Astrocyte of the hippocampus (primary cell): ENCODE measurements at places on chromosomes 13 and 19.

DNA sequence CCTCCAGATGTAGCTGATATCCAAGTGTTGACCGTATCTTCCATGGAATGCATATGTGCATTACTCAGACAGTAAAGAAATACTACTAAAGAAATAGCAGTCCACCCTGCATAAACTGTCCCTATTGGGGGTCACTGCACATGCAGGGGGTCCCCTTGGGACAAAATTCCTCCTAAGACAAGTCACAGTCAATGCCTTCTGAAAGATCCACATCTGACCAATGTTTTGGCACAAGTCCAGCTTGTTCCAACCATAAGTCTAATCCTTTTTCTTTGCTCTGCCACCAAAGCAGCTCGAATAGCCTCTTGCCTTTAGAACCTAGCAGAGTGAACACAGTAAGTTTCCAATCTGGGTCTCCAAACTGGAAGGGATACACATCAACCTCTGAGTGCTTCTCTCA lies 87.9 kb downstream of the DIAPH3 start:
- DNase-seq = peak; percentile 18

- DNase-seq = no peak
Measured at GRCh38 chr13:20264271-20265018, 32.3 kb upstream of the GJB6 start.

- peak; percentile 3 for DNase-seq
Measured at GRCh38 chr13:48318821-48319511, 15.4 kb downstream of the RB1 start.

GRCh38 chr13:82341116-82341515 lies 1541.2 kb downstream of the SLITRK1 start:
- no peak for DNase-seq

DNA sequence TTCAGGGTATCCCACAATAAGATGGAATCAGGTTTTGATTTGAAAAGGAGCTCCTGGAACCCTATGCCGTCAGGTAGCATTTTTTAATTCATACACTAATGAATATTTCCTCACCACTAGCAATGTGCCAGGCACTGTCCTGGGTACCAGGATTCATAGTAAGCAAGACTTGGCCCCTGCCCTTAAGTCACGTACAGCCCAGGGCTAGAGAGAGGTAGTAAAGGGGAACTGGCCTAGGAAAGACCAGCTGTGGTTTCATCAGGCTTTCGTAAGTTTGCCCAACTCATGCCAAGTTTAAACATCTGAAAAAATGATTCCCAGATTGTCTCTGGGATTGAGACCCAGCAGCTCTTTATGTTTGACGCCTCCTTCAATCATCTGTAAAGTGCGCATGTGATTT lies 45.9 kb upstream of the AMER2 start:
- no peak for DNase-seq

DNA sequence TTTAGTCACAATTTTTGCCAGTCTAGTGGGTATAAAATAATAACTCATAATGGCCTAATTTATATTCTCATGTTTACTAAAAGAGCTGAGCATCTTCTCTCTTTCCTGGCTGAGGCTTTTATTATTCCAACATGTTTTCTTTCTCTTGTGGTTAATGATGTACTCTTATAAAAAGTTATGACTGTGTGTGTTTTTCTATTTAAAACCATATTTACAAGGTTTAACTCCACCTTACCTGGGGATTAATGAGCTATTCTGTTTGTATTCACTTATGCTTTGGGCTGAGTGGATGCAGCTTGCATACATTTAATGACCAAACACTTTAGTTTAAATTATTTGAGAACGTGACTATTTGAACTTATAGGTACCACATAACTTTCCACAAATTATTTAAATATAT lies 1365.7 kb upstream of the SLC10A2 start:
- no peak for DNase-seq

GRCh38 chr13:113432506-113433270 lies 20.6 kb downstream of the ADPRHL1 start:
- DNase-seq = no peak

DNA sequence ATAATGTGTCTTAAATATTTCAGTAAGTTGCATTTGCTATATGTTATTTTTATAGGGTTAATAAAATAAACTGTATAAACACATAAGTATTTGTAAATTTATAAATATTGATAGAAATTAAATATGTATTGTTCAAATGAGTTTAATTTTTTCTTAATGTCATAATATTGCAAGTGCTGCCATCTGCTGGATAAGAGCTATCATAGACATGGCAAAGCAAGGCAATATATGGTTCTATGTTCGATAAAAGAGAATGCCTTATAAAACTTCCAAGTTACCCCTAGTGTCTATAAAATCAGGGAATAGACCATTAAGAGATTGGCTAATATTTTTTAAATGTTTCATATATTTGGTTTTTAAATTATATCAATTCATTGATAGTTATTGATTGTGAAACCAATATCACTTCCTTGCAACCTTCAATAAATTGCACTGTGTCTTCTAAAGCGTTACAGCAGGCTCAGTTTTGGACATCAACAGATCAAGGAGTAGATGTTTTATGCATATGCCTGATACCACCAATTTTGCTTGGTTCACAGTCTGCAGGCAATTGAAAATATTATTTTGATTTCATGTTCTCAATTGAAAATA lies 29.0 kb upstream of the SLITRK6 start:
- DNase-seq = peak; percentile 21
